Stimulated activated CD8-positive, alpha-beta memory T cell treated with anti-CD3 and anti-CD28 coated beads, Interleukin-15, amount 100 ng/mL, for 48 hours (primary cell): ENCODE measurements at places on chromosomes 7 and 10.

- no peak for DNase-seq
These were observed 59.6 kb downstream of the NPY start for GRCh38 chr7:24343614-24344013.

DNA sequence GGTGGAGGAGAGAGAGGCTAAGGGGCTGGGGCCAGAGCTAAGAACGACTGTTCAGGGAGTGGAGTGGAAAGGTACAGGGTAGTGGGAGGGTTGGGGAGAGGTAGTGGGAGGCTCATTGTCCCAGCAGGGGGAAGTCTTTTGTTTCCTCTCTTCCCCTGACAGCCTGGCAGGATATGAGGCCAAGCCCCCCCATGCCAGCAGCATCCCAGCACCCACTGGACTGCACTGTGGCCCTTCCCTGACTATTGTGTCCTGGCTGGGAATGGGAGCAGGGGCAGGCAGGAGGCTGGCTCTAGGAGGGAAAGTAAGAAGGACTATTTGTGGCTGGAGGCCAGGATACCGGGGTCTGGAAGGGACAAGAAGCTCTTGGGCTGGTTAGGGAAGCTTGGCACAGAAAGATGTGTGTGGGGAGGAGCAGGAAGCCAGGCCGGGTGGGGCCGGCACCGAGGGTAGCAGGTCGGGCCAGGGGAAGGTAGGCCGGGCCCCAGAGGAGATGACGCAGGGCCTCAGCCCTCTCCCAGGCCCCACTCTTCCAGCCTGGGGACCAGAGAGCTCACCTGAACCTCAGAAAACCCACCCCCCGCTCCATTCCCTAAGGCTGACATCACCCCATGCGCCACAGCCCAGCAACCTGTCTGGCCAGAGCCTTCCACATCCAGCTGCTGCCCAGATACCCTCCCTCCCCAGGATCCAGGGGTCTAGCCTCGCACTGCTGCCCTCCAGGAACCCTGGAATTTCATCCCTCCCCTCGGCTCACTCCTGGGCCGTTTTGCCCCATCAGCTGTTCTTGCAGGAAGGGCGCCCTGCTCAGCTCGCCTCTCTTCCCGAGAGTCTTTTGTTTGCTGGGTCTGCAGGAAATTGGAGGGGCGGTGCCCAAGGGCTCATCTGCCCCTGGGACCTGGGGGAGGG lies 8.8 kb upstream of the EPHB4 start:
- DNase-seq: no peak

DNA sequence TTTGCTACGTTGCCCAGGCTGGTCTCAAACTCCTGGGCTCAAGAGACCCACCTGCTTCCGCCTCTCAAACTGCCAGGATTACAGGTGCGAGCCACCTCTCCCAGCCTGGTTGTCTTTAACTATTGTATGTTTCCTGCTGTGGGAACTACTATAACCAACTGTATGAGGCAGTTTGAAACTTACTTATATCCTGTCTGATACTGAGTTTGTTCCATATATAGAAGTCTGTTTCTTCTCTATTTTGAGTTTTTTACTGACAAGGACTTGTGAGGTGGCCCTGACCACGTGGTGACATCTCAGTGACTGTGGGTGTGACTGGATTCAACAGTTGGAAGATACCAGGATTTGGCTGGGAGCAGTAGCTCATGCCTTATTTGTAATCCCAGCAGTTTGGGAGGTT lies 14.2 kb downstream of the FBH1 start:
- no peak for DNase-seq

DNA sequence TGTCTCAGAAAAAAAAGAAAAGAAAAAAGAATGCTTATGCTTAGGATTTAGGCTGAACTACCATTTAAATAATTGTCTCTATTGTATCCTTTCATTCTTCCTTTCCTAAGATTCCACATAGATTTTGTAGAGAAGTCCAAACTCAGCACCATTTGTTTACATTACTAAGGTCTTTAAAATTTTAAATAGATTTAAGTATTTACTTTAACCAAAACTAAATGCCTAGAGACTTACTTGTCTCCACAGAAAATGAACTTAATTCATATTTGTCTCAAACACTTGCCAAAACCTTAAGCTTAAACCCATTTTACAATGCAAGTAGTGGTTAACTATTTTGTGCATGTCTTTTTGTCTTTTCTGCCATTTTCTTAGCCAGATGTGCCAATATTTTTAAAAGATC lies 54.1 kb upstream of the ABI1 start:
- DNase-seq: no peak

DNA sequence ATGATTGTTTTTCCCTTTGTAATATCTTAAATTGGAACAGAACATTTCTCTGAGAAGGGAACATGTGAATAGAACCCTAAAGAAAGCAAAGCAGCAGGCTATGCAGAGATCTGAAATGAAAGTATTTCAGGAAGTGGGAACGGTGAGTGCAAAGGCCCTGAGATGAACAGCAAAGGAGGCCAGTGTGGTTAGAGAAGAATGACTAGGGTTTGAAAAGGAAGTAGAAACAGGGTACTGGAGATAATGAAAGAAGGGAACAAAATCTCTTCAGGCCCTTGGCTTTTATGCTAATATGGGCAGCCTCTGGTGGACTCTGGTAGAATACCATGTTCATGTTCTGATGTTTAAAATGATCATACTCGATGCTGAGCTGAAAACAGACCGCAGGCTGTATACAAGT lies 22.2 kb downstream of the ARHGAP21 start:
- DNase-seq: no peak

- DNase-seq: no peak
These were observed 30.0 kb upstream of the SAMD9L start for GRCh38 chr7:93178213-93178612.

DNA sequence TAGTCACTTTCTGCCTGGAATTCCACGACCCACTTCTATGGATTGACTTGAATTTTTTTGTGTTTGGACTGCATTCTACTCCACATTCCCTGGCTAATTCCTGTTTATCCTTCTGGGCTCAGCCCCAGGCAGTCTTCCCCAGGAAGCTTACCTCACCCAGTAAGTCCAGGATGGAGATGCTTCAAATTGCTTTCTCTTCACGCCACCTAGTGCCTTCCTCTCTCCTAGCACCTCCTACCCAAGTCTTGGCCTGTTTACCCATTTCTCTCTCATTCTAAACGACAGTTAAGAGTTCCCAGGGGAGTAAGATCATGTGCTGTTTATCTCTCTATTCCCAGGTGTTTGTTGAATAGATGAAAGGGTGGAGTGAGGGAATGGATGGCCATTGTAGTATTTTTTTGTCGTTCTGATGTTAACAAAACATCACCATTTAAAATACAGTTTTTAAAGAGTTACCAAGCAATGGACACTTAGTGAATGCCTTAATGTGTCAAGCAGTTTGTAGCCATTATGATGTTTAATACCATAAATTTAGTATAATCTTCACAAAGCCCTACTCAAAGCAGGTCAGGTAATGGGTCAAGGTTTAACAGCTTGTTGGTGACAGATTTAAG lies 45.5 kb upstream of the TARP start:
- no peak for DNase-seq

DNA sequence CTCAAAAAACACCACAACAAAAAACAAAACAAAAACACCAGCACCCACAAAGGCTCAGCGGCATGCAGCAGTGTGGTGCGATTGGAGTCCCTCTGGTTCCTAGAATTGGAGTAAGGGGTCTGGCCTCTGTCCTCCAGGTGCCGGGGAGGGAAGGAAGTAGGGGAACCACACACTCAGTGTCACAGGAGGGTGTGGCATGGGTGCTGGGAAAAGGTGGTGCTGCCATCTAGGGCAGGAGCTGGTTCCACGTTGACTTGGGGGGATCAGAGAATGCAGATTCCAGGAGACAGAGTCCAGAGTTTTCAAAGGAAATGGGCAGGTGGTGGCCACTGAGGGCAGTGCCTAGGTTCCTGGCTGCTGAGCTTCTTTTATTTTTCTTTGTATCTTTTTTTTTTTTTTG lies 19.8 kb upstream of the WIPI2 start:
- no peak for DNase-seq

GRCh38 chr10:71263376-71263775 lies 51.0 kb downstream of the UNC5B start:
- no peak for DNase-seq

GRCh38 chr10:121088524-121088923 lies 237.4 kb downstream of the WDR11 start:
- DNase-seq: no peak

GRCh38 chr7:41130561-41131236 lies 572.2 kb downstream of the INHBA start:
- DNase-seq: no peak

DNA sequence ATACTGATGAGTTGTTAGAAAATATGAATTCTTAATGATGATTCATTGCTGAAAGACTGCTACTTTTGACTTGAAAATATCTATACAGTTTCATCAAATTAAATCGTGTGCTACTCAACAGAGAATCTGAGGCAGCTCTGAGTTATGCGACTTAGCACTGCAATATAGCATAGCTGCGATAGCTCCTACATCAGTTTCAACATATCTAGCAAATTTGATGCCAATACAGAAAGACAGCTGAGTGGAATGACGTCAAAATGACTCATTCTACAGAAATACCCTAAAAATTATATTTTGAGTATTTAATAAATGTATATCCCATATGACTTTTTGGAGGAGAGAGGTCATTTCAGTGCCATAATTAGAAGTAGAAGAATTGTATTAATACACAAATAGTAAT lies 1.1 kb upstream of the TARP start:
- no peak for DNase-seq

DNA sequence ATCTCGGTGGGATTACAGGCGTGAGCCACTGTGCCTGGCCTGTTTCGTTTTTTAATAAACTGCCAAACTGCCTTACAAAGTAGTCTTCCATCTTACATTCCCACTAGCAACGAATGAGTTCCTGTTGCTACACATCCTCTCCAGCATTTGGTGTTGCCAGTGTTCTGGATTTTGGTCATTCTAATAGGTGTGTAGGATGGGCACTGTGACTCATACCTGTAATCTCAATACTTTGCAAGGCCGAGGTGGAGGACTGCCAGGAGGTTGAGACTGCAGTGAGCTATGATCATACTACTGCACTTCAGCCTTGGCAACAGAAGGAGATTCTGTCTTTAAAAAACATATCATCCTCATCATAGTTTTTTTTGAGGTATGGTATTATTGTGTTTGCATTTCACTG lies 21.4 kb upstream of the RSBN1L start:
- DNase-seq: no peak

DNA sequence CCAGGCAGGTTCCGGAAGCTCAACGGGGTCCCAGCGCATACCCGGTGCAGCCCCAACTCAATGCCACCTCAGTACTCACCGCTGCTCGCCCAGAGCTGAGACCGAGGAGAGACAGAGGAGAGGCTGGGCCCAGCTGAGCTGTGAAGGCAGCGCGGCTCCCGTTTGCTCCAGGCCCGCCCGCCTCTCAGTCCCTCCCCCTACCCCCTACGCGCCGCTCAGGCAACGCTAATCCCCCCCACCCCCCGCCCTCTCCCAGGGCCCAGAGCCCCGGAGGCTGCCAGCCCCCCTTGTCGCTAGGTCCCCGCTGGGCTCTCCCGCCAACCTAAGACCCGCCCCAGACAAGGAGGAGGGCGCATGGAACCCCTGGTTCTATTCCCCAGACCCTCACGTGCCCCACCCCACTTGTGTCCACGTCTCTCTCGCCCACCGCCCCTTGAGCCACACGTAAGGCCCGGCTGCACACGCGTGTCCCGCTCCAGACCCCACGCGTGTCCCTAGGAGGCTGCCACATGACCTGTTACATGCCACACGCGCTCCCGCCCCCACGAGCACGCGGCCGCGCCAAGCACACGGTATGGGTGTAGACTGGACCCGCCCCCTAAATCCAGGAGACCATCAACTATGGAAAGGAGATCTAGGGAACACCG lies at the start of gene PSD:
Gene PSD, minus strand, starts transcription at position 164 of the 647 bp plus-strand sequence. CDS start 1,747 bp downstream, outside the sequence.
- no peak for DNase-seq

- DNase-seq: no peak
These were observed 39.1 kb downstream of the VWC2 start for GRCh38 chr7:49812534-49812933.

GRCh38 chr10:113027230-113027573 lies 77.2 kb downstream of the TCF7L2 start:
- no peak for DNase-seq

DNA sequence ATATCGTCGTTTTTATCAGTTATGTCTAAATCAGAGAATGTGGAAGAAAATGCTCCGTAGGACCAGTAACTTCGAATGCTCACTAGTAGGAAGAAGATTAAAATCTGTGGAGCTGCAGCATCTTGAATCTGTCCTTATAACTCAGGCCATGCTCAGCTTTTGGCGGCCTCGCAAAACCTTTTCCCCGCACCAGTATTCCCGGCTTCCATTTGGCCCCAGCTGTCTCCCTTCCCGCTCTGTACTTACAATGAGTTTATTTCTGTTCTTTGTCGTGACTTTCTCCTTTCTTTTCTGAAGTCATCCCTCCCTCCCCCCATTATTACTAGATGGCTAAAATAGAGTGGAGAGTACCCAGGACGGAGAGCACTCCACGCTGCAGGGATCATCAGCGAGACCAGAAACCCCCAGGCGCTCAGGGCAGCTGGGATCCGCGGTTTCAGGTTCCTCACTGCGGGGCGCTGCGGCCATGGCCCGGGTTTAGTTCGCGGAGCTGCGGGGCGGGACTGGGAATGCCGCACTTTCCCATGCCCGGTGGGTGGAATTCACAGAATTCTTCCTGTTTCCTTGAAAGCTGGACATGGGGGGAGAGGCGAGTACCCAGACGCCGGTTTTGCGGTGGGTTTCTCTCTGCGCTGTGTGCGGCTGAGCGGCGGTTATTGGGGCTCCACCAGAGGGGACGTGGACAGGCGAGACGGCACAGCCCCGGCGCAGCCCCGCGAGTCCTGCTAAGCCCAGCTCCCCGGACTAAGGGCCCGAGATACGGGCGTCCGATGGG lies 183.5 kb downstream of the POM121L12 start:
- no peak for DNase-seq

- DNase-seq: no peak
These were observed 570 bp downstream of the BMS1 start for GRCh38 chr10:42783181-42783549.

DNA sequence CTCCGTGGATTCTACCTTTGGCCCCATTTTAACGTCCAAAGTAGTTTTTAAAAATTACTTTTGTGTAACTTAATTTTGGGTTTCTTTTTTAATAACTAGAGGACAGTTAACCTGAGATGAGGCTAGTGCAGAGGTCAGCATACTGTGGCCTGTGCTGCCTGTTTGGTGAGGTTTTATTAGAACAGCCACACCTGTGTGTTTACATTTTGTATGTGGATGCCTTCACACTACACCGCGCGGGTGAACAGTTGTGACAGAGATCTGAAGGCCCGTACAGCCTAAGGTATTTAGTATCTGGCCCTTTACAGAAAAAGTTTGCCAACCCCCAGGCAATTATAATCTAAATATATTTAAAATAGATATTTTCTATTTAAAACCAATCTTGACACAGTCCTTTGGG lies 46.9 kb downstream of the STK17A start:
- DNase-seq: no peak

GRCh38 chr7:94970085-94970576 lies 62.7 kb downstream of the PPP1R9A start:
- DNase-seq: no peak

GRCh38 chr10:110218632-110219031 lies 11.2 kb downstream of the MXI1 start:
- DNase-seq: no peak

- DNase-seq: no peak
These were observed 53.8 kb upstream of the TCF7L2 start for GRCh38 chr10:112896273-112896672.
